ENCODE measurements at places on chromosomes 2 and 18.

- DNase-seq: no peak
These were observed 46.0 kb upstream of the FAM136A start for GRCh38 chr2:70347831-70348230.

DNA sequence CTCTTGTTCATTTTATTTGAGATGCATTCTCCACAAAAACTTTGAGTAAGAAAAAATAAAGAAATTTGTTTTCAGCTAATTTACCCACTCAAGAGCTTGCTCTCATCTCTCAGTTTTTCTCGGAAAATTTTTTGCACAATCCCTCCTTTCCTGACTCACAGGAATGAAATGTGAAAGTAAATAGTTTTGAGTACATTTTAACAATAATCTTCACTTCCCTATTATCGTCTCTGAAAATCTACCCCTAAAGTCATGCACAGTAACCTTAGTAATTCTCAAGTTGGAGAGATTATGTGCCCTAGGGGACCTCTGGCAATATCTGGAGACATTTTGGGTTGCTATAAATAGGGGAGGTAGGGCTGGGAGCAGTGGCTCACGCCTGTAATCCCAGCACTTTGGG lies 2.6 kb downstream of the CYB5A start:
- no peak for DNase-seq

- no peak for DNase-seq
These were observed 71.9 kb downstream of the EPC2 start for GRCh38 chr2:148716378-148716920.

GRCh38 chr2:112994648-112995047 lies 10.6 kb upstream of the IL36A start:
- DNase-seq: no peak

DNA sequence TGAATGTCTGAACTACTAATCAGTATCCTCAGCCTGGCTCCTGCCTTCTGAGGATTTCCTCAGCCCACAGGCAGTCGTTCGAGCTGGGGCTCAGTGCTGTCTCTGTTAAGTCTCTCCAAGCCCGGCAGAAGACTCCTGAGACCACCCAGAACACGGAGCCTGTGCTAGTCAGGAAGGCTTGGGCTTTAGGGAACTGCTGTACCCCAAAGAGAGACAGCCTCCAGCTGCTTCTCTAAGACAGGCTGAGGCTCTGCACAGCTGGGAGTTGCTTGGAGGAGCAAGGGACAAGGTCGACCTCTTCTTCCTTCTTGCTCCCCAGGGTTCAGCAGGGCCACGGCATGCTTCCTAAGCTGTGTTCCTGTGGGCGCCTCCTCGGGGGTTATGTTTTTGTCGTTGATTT lies 283.4 kb upstream of the MYT1L start:
- DNase-seq: no peak

DNA sequence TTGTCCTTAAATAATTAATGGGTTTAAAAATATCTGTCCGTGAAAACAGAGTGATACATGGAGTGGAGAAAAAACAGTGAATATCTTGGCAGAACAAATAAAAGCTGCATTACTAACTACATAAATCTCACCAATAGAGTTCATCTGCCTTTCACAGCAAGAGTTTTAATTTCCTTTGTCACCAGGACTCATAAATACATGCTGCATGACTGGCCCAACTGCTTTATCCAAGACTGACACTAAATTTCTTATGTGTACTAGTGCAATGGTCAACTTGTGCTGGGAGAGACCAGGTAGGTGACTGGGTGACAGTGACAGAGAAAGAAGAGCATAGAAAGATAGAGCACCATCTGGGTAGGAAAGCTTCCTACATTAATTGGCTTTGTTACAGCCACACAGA lies 402.8 kb downstream of the RAD51AP2 start:
- DNase-seq: no peak

DNA sequence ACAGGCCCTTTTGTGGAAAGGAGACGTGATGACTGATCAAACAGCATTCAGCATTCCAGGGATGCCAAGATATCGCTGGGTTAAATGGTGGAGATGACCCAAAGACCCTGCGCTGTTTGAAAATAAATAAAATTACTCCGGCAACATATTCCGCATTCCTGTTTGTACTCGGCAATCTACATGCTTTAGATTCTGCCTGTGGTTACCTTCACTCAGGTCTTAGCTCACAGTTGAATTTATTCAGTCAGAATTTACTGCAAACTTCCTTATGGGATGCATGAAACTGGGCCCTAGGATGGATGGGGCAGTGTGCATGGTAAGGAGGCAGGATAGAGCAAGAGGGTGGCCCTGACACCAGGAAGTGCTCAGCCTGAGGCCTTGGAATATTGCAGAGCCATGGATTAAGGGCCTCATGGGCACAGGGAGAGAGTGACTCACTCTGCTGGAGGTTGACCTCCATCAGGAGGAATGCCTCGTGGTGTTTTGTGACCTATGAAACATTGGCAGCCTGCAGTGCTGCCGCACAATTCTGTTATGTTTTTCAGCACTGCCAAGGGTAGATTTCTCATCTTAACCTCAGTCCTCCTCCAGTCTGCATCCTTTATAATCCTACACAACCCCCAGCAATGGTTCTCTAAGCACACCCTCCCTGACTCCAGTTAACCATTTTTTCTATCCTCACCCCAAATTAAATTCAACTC lies 321.4 kb downstream of the IRS1 start:
- no peak for DNase-seq

All from NCI-H1417 treated with DMSO at 0.1 percent for 48 hours (cell line).